NCI-H1105 treated with DMSO at 0.1 percent for 48 hours (cell line): ENCODE measurements at places on chromosomes 4 and X.

GRCh38 chr4:26764231-26764630, 96.4 kb upstream of the STIM2 start:
- no peak for DNase-seq

GRCh38 chrX:25067271-25068172, 51.8 kb upstream of the ARX start:
- DNase-seq: no peak

DNA sequence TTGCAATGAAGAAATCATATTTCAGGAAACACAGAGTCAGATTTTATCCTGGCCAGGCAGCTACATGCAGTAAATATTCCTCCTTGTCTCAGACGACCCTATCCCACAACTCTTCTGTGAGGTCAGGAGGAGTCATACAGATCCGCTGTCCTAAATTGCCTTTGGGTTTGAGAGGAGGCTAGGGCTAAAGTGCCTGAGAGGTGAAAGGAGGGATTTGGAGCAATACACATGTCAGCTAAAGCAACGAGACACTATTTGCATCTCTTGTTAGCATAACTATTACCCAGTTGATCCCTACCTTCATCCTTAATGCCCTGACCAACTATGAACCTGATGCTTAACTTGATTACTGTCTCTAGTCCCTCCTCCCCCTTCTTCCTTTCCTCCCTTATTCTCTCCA, 98.6 kb downstream of the TBC1D19 start:
- DNase-seq: no peak

GRCh38 chr4:173528378-173529321, 1.4 kb downstream of the HAND2 start:
- no peak for DNase-seq

DNA sequence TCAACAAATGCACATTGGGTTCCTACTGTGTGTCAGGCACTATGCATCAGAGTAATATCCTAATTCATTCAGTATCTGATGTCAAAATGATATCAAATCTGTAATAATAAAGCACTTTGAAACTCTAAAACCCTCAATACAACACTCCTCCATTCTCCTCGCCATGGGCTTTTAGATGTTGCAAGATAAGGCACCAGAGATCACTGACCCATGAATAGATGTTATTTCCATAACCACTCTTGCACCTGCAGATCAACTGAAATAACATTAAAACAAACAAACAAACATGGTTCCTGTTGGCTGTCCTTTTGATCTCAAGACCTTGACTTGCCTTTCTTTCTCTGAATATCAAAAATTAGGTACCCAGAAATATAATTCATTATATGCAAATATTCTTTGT, 100.2 kb downstream of the MAB21L2 start:
- DNase-seq: peak; percentile 59

GRCh38 chr4:100357542-100357941, 160.3 kb downstream of the EMCN start:
- no peak for DNase-seq

DNA sequence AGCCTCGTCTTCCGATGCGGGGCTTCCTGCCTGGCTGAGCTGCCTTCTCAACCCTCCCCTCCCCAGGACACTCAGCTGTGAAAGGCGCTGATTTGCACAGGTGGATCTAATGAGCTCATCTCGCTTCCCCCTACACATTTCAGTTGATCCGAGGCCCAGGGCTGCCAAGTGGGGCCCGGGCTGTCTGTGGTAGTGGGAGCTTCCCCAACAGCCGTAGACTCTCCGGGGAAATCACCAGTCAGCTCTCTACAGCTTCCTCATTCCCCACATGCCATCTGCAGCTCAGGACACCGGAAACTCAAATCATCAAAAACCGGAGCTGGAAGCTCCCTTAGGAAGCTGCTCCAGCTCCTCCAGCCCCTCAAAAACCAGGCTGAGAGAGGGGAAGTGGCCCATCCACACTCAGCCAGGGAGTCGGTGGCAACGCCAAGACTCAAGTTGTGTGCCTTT, 56.2 kb downstream of the SMIM20 start:
- DNase-seq: no peak

- no peak for DNase-seq
These were observed 59.6 kb downstream of the ADGRA3 start for GRCh38 chr4:22456291-22456690.

- DNase-seq: no peak
These were observed 80.4 kb downstream of the PTTG2 start for GRCh38 chr4:38040619-38041018.

DNA sequence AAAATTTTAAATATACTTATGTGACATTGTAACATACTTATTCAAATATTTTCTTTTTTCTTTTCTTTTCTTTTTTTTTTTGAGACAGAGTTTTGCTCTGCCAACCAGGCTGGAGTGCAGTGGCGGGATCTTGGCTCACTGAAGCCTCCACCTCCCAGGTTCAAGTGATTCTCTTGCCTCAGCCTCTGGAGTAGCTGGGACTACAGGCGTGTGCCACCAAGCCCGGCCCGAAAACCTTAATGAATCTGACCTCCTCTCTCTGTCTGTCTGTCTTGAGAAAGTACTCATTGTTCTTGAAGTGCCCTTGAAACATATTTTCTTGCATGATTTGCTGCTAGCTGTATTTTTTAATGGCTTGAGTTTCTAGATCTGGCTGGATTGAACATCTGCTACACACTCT, 136.8 kb downstream of the ANAPC4 start:
- no peak for DNase-seq

GRCh38 chr4:15749001-15749400, 29.1 kb upstream of the CD38 start:
- DNase-seq: no peak

GRCh38 chr4:89007338-89007939, 49.5 kb downstream of the FAM13A start:
- no peak for DNase-seq

DNA sequence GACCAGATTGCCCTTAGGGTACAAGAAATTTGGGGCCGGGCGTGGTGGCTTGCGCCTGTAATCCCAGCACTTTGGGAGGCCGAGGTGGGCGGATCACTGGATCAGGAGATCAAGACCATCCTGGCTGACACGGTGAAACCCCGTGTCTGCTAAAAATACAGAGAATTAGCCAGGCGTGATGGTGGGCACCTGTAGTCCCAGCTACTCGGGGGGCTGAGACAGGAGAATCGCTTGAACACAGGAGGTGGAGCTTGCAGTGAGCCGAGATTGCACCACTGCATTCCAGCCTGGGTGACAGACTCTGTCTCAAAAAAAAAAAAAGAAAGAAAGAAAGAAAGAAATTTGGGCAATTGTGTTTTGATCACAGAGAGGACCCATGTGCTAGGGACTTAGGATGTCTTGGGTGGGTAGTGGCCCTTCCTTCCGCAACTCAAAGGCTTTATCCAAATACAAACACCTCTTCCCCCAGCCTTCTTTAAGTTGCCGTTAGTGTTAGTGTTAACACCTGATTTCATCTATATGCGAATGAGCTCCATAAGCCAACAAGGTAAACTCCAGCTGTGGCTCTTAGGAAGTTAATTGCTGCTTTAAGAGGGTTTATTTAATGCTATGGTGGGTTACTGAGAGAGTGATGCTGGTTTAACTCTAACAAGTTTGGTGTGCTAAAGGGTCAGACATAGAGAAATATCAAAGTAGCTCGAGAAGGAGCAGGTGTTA, 8.6 kb upstream of the CCDC110 start:
- DNase-seq: no peak

DNA sequence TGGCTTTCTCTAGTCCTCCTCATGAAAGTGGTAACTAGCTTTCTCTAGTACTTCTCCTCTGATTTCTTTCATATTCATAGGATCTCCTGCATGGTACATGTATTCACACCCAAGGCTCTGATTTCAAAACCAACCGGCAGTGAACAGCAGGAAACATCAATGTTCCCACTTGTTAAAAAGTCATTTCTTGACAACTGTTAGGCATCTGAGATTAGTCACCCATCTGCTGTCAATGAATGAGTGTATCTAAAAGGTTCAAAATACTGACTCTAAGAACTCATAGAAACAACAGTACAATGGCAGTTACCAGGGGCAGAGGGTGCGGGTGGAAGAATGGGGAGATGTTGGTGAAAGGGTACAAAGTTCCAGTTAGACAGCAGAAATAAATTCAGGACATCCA, 31.5 kb upstream of the PUDP start:
- DNase-seq: no peak

- DNase-seq: no peak
These were observed 81.1 kb downstream of the ARAP2 start for GRCh38 chr4:36163198-36163597.

DNA sequence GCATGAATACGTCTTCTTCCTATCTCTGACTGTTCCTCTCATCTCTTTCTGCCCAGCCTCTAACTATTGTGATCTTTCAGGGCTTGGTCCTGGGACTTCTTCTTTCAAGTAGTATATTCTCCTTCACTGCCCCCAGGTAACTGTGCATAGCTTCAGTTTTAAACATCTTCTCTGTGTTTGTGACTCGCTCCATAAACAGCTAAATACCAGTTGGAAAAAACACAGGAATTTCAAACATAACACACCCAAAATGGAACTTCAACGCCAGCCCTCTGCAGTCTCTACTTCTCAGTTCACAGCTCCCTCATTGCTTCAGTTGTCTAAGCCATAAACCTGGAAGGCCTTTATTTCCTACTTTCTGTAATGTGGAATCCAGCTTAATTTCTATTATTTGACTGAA, 16.6 kb downstream of the TRIML2 start:
- DNase-seq: no peak

GRCh38 chr4:185772391-185773093, 39.5 kb downstream of the SORBS2 start:
- DNase-seq: no peak

DNA sequence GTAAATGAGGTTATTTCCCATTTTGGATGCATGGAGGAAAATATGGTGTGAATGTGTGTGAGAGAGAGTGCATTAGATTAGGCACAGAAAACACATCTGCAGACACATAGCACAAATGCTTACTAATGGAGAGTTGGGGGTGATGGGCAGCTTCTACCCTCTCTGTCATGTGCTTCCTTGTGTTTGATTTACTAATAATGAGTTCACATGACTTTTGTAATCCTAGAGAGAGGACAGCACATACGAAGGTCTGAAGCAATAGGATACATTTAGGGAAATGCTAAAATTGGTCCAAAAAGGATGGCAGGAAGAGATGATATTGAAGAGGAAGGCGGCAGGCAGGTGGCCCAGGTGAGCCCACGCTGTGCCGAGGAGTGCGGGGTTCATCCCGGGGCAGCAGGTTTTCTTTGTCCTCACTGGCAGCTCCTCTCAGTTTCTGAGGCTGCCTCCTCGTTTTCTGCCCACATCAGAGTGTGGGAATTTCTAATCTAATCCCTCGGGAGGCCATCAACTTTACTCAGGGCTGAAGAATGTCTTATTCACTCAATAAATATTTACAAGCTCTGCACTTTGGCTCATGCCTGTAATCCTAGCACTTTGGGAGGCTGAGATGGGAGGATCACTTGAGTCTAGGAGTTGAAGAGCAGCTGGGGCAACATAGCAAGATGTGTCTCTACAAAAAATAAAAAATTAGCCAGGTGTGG, 15.9 kb upstream of the MAP9 start:
- DNase-seq: no peak

DNA sequence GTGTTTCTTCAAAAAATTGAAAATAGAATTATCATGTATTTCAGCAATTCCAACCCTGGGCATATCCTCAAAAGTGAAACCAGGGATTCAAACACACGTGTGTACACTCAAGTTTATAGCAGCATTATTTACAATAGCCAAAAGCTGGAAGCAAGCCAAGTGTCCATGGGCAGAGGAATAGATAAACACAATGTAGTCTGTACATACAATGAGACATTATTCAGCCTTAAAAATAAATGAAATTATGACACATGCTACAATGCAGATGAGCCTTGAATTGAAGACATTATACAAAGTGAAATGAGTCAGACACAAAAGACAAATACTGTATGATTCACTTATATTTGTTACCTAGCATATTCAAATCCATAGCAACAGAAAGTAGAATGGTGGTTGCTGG, 853.4 kb downstream of the STIM2 start:
- DNase-seq: peak; percentile 1

- peak; percentile 52 for DNase-seq
These were observed 440.0 kb upstream of the IGFBP7 start for GRCh38 chr4:57550198-57550597.

GRCh38 chrX:9153300-9153699, 119.4 kb upstream of the FAM9B start:
- DNase-seq: no peak

GRCh38 chr4:99390055-99390454, 37.5 kb upstream of the ADH1C start:
- no peak for DNase-seq

DNA sequence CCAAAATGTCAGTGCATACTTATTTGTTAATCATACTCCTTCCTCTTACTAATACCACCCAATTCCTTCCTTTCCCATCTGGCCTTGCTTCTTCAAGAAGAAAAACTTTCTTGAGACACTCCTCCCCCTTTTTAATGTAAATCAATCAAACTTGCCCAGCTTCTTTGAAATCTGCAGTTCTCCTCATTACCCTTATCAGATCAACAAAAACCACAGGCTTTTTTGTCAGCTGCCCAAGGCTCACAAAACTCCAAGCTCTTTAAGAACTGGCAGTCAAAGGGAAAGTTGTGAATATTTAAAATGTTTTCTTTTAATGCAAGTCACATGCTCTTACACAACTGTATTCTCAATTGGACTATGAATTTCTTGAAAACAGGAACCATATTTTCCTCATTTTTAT, 11.3 kb upstream of the MYOZ2 start:
- no peak for DNase-seq

GRCh38 chrX:108000751-108001150, 18.6 kb upstream of the TEX13B start:
- peak; percentile 77 for DNase-seq

- no peak for DNase-seq
These were observed 1141.8 kb upstream of the PCDH7 start for GRCh38 chr4:29578329-29578728.

GRCh38 chr4:133550436-133550835, 401.3 kb downstream of the PCDH10 start:
- no peak for DNase-seq

DNA sequence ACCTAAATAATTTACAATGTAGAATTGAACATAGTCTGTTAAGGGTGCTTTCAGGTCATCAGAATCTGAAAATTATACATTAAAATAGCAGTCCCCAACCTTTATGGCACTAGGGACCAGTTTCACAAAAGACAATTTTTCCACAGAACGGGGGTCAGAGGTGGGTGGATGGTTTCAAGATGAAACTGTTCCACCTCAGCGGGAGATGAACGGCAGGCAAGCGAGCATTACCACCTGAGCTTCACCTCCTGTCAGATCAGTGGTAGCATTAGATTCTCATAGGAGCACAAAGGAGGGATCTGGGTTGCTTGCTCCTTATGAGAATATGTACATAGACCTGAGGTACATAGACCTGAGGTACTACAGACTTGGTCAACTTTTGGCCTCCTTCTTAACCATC, 29.0 kb downstream of the LRBA start:
- DNase-seq: no peak

- no peak for DNase-seq
These were observed 102.9 kb upstream of the LRPAP1 start for GRCh38 chr4:3634894-3635820.

GRCh38 chr4:166842795-166843261, 391.5 kb downstream of the SPOCK3 start:
- no peak for DNase-seq
